NK-92 treated with Interleukin-12 subunit alpha and Interleukin-12 subunit beta, amount 100 ng/mL, for 24 hours (cell line): ENCODE measurements at places on chromosomes 16 and 17.

GRCh38 chr16:53821957-53822625 is 118.1 kb downstream of the FTO start:
- DNase-seq: no peak

GRCh38 chr16:30949650-30950515 is 1.0 kb downstream of the ORAI3 start:
- DNase-seq: no peak

DNA sequence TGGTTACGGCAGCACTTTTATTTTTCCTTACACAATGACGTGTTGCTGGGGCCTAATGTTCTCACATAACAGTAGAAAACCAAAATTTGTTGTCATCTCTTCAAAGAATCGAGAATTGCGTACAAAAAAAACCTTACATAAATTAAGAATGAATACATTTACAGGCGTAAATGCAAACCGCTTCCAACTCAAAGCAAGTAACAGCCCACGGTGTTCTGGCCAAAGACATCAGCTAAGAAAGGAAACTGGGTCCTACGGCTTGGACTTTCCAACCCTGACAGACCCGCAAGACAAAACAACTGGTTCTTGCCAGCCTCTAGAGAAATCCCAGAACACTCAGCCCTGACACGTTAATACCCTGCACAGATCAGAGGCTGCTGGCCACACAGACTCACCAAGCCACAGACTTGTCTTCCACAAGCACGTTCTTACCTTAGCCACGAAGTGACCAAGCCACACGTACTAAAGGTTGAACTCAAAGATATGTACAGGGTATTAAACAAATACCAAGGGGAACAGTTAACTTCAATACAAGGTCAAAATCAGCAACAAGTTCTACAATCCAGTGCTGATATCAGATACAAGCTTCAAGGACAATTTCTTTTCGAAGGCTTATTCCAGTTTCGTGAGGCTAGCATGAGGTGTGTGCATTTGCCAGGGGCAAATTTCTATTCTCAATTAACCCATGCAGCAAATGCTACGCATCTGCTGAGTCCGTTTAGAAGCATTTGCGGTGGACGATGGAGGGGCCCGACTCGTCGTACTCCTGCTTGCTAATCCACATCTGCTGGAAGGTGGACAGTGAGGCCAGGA is 2.4 kb downstream of the ACTG1 start:
- DNase-seq: no peak

- DNase-seq: no peak
These were observed 8.5 kb downstream of the TIMM22 start for GRCh38 chr17:1005361-1005946.

DNA sequence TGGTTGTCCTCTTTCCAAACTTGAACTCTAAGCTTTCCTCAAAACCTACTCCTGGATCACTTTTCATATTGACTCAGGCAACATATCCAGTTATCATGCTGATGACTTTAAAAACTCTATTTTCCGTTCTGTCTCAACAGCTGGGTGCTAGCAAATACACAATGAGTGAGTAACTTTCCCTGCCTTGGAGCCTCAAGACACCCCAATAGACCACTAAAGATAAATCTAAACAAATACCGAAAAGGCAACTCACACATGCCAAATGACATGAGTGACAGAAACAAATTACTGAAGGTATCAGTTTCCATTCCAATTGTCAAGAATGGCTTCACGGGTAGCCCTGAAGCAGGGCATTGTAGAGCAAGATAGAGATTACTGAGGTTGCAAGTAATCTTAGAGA is 15.7 kb upstream of the TMEM101 start:
- DNase-seq: no peak

DNA sequence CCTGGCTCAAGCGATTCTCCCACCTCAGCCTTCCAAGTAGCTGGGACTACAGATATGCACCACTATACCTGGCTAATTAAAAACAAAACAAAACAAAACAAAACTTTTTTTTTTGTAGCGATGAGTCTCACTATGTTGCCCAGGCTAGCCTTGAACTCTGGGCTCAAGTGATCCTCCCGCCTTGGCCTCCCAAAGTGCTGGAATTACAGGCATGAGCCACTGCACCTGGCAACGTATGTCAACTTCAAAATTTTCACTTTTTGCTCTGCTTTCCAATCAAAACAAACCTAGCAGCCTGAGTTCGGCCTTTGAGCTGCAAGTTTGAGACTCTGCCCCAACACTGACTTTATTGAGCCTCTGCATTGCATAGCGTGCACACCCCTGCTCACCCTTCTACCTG is 4.5 kb upstream of the RAI1 start:
- DNase-seq: no peak

DNA sequence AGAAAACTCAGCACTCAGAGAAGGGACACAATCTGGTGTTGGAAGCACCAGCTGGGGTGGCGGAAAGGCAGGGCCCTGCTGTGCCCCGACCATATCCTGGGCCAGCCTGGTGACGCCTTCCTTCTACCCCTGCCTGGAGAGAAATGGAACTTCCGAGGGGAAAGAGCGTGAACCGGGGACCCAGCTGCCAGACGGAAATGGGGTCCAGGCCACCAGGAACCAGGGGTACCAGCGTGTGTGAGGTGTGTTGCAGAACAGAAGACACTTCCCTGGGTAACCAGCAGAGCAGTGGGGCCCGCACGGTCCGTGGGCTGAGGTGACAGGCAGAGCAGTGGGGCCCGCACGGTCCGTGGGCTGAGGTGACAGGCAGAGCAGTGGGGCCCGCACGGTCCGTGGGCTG is 6.8 kb downstream of the RAB40B start:
- DNase-seq: no peak
